Activated CD8-positive, alpha-beta memory T cell treated with anti-CD3 and anti-CD28 coated beads, Interleukin-2, amount 10 ng/mL, durations not matched to agents 7 days and 5 days (primary cell): ENCODE measurements at places on chromosomes 3 and 15. TPM values are rescaled to one million over a fixed set of nuclear protein-coding genes. Genes with fewer than 3 reads are reported as not detected.
A peak's percentile ranks its signal among the peaks of the same experiment; 100 is the strongest.

GRCh38 chr3:55662683-55663082 is 175.6 kb upstream of the WNT5A start:
- no peak for DNase-seq
- H3K4me1 ChIP-seq = no peaks in the 10 kb centered on the region
- H3K27me3 ChIP-seq = no peaks in the 10 kb centered on the region
- no peak overlapping the region for H3K27ac ChIP-seq
- no peaks in the 10 kb centered on the region for H3K36me3 ChIP-seq

- DNase-seq = no peak
- H3K36me3 ChIP-seq = peaks cover 79% of the 10 kb centered on the region
- H3K4me1 ChIP-seq = peaks cover 2% of the 10 kb centered on the region
- no peak overlapping the region for H3K27ac ChIP-seq
- no peaks in the 10 kb centered on the region for H3K27me3 ChIP-seq
- no peak overlapping the region for H3K4me3 ChIP-seq
Observed at GRCh38 chr15:59120937-59121336, 16.0 kb downstream of the CCNB2 start.

- H3K4me1 ChIP-seq = peaks cover 55% of the 10 kb centered on the region
- no peak overlapping the region for H3K4me3 ChIP-seq
Observed at GRCh38 chr3:4722103-4722502, 229.0 kb downstream of the ITPR1 start.

DNA sequence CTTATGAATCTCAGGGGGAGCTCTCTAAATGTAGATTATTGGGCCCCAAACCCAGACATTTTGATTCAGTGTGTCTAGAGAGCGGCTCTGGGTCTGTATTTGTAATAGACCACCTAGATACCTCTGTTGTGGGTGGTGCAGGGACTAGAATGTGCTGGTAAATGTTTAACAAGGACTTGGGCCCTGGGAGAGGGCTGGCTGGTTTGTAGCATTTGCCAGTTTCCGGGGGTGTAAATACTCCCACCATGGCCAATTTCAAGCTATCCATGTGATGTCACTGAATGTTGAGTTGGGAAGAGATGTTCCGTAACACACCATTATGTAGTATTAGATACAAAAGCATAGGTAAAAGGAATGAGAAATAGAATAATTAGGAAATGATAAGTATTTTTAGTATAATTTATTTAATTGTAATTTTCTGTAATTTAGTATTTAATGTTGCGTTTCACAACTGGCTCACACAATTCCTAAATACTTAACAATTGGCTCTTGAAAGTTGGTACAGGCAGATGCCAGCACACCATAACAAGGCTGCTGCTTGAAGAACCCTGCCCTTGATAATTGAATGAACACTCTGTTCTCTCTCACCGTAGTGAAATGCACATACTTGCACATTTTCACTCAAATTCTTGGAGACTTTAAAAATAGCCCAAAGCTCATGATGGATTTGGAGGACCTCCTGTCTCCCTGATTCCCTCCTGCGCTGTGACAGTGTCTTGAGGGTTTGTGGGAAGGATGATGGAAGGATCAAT is 359.2 kb upstream of the PROK2 start:
- H3K36me3 ChIP-seq = peaks cover 6% of the 10 kb centered on the region
- H3K4me1 ChIP-seq = peaks cover 6% of the 10 kb centered on the region
- no peak overlapping the region for H3K4me3 ChIP-seq
- no peaks in the 10 kb centered on the region for H3K27me3 ChIP-seq
- DNase-seq = no peak

DNA sequence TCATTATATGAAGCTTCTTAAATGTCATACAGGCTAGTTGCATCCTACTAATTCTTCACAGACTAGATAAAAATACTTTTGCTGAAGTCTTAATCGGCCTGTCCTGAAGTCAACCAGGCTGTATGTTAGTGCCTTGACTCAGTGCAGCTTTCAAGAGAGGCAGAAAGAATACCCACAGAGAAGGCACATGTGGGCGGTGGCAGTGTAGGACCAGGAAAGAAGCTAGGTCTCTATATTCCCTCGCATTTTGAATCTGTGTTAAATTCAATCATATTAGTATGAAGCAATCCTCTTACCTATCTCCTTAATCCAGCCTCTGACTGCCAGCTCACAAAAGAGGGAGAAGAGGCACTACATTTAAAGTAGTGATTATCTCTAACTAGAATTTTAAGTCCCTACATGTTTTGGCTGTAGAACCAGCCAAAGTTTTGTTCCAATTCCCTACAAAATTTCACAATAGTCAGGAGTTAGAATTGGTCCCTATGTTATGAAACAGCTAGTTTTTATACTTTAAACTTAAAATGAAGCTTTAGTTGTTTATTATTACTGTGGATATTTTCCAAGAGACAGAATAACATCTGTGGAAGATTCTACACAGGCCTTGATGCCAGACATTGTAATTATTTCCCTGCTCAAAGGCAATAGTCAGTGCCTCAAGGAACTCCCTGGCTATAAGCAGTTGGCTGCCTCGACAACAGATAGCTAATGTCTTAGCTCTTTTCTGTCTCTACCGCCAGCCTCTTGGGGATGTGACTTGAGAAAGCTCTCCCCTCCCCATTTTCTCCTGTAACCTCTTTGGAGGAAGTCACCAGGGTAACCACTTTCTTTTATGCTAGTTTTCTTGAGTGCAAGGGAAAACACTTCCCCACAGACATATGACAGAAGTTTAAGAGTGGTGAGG is 31.9 kb downstream of the CRTC3 start:
- H3K27ac ChIP-seq = peak overlapping the region; percentile 76
- H3K4me1 ChIP-seq = peaks cover 87% of the 10 kb centered on the region
- H3K27me3 ChIP-seq = no peaks in the 10 kb centered on the region
- peaks cover 33% of the 10 kb centered on the region for H3K36me3 ChIP-seq

TMEM266 gene
- not detected for total RNA-seq

IDH2 gene
- 293 TPM for total RNA-seq

PLSCR5 gene
- total RNA-seq = not detected

KBTBD13 gene
- total RNA-seq = not detected

DLL4 gene
- not detected for total RNA-seq
